Panc1 (cell line): ENCODE measurements at places on chromosomes 11 and 22. TPM values are rescaled to one million over a fixed set of nuclear protein-coding genes. Genes with fewer than 3 reads are reported as not detected.

SOX6 gene
- total RNA-seq, result 0.21 TPM

DNA sequence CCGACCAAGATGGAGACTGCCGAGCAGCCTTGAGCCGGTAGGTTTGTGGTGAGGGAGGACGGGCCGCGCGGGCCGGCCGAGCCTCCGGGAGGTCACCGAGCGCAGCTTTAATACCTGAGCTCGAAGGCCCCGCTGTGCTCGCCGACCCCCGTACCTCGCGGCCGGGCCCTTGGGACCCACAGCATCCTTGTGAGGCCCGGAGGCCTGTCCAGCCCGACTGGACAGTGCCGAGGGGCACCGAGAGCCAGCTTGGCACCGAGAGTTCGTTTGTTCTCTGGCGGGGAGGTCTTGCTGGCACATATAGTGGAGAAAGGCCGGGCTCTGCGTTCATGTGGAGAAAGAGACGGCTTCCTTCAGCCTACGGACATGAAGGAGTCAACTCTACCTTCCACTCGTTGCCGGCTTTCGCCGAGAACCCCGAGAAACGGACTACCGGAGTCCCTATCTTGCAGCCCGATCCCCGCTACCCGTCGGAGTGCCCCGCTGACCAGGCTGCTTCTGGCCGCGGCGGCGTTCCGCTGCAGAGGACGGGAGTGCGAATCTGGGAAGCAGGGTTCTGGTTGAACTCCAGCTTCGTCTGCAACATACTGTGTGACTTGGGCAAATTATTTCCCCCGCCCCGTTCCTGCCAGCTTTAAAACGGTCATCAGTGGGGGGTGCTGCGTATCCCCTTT lies 349 bp downstream of the TSSC4 start:
- no peaks in the 10 kb centered on the region for H3K27me3 ChIP-seq
- H3K4me1 ChIP-seq, result peaks cover 20% of the 10 kb centered on the region
- H3K27ac ChIP-seq, result peak overlapping the region; percentile 94
- H3K4me3 ChIP-seq, result peak overlapping the region; percentile 93
- H3K36me3 ChIP-seq, result peaks cover 6% of the 10 kb centered on the region; the same call in 1 of the 2 replicates

MUC5AC gene
- total RNA-seq, result 0.03 TPM

- no peak overlapping the region for H3K27ac ChIP-seq
- no peaks in the 10 kb centered on the region for H3K36me3 ChIP-seq
- no peak overlapping the region for H3K4me3 ChIP-seq
- no peaks in the 10 kb centered on the region for H3K27me3 ChIP-seq
These were observed 22.0 kb downstream of the TEF start for GRCh38 chr22:41403532-41404318.

GRCh38 chr11:62556108-62556874 lies 9.7 kb upstream of the AHNAK start:
- DNase-seq, result peak; percentile 87
- no peaks in the 10 kb centered on the region for H3K27me3 ChIP-seq
- peaks cover 5% of the 10 kb centered on the region; the same call in 1 of the 2 replicates for H3K36me3 ChIP-seq
- H3K27ac ChIP-seq, result peak overlapping the region; percentile 94
- peaks cover 95% of the 10 kb centered on the region for H3K4me1 ChIP-seq
- peak overlapping the region; percentile 15; the same call in 1 of the 2 replicates for H3K4me3 ChIP-seq

GVQW3 gene
- 3.2 TPM for total RNA-seq

- peaks cover 13% of the 10 kb centered on the region for H3K27me3 ChIP-seq
- no peak overlapping the region for H3K27ac ChIP-seq
- H3K4me1 ChIP-seq, result no peaks in the 10 kb centered on the region
- peak; percentile 39 for DNase-seq
- no peaks in the 10 kb centered on the region for H3K36me3 ChIP-seq
- no peak overlapping the region for H3K4me3 ChIP-seq
These were observed 12.2 kb upstream of the OR52D1 start for GRCh38 chr11:5476186-5476819.

- H3K4me3 ChIP-seq, result no peak overlapping the region
- no peaks in the 10 kb centered on the region for H3K27me3 ChIP-seq
- no peak for DNase-seq
- no peak overlapping the region for H3K27ac ChIP-seq
These were observed 160.5 kb upstream of the DDI1 start for GRCh38 chr11:103875855-103876510.
